EH (cell line): ENCODE measurements at places on chromosomes 13 and 19.

DNA sequence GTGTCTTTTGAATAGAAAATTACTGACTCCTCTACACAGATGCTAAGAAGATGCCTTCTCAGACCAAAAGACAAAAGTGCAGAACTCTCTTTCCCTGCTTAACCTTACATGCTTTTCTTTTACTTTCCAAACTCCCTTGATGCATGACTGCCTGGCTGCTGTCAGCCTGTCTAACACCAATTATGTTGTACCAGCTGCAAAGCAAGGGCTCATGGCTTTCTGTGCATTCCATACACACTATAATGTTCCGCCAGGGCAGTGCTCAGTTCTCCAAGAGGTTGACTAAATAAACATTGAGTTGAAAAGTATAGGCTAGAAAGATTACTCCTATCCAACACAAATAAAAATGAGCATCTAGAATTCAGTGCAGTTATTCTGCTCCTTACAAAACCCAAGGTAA lies 330.4 kb upstream of the NBEA start:
- peak; percentile 6 for DNase-seq

DNA sequence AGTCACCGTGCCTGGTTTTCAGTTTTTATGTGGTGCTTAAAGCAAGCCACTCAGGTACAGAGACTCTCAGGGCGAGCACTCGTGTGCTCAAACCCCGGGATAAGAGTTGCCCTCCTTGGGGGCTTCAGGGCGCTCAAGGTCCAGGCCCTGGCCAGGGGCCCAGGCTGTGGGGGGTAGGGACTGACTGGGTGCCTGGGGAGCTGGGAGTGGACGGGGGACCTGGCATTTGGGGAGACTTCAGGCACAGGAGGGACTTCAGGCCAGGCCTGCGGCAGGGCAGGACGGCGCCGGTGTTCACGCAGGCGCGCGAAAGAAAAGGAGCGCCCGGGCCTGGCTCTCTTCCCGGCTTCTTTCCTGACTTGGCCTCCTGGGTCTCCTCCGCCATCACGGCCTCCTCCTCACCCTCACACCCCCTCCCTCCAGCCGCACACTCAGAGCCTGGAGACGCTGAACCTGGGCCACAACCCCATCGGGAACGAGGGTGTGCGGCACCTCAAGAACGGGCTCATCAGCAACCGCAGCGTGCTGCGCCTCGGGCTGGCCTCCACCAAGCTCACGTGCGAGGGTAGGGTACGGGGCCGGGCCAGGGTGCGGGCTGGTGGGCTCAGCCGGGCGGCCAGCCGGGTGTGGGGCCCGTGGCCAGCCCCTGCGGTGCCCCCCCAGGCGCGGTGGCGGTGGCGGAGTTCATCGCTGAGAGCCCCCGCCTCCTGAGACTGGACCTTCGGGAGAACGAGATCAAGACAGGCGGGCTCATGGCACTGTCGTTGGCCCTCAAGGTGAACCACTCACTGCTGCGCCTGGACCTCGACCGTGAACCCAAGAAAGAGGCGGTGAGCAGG lies 16.1 kb downstream of the NKPD1 start:
- no peak for DNase-seq

GRCh38 chr19:43524922-43525835 lies 1.8 kb downstream of the ETHE1 start:
- DNase-seq: peak; percentile 66

GRCh38 chr13:26465514-26465913 lies 92.0 kb upstream of the WASF3 start:
- DNase-seq: no peak

DNA sequence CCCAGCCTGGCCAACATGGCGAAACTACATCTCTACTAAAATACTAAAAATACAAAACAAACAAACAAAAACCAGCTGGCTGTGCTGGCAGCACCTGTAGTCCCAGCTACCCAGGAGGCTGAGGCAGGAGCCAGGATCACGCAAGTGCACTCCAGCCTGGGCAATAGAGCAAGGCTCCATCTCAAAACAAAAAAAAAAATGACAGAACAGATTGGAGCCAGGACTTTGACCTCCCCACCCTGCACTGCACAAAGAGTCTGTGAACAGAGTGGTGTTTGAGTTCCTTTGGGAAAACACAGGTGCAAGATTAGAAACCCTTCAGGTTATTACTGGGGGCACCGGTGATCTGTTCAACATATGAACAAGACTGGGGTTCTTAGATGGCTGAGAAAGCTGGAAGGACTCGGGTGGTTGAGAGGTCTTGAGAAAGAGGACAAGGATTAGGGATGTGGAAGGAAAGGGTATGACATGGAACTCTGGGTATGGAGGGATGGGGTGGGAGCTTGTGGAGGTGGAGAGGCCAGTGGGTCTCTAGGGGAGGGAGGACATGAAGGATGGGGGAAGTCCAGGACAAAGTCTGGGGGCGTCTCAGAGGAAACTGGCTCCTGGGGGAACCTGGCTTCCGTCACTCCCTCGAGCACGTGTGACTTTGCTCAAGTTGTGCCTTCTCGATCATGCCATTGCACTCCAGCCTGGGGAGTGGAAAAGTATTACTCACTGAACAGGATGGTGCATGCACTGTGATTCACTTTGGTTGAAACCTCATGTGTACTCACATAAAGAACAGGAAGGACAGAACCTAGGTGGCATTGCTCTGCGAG lies 25.9 kb downstream of the RCN3 start:
- DNase-seq: peak; percentile 76

DNA sequence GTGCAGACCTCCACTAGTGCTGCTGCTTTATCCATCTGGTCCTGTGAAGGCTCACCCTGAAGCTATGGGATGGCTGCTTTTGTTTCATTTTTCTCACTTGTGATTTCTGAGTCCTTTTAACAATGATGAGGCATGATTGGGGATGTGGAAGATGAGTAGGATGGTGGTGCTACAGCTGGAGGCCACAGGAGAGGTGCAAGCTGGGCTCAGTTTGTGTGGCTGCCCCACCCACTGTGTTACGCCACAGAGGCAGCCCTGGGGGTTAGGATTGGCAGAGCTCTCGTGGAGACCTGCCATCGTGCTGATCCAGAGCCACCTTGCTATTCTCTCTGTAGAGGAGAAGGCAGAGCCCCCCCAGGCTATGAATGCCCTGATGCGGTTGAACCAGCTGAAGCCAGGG lies 19.6 kb upstream of the QTRT1 start:
- DNase-seq: no peak

GRCh38 chr19:17525141-17525540 lies 13.7 kb downstream of the PGLS start:
- no peak for DNase-seq

GRCh38 chr13:48068952-48069351 lies 26.0 kb downstream of the MED4 start:
- no peak for DNase-seq

DNA sequence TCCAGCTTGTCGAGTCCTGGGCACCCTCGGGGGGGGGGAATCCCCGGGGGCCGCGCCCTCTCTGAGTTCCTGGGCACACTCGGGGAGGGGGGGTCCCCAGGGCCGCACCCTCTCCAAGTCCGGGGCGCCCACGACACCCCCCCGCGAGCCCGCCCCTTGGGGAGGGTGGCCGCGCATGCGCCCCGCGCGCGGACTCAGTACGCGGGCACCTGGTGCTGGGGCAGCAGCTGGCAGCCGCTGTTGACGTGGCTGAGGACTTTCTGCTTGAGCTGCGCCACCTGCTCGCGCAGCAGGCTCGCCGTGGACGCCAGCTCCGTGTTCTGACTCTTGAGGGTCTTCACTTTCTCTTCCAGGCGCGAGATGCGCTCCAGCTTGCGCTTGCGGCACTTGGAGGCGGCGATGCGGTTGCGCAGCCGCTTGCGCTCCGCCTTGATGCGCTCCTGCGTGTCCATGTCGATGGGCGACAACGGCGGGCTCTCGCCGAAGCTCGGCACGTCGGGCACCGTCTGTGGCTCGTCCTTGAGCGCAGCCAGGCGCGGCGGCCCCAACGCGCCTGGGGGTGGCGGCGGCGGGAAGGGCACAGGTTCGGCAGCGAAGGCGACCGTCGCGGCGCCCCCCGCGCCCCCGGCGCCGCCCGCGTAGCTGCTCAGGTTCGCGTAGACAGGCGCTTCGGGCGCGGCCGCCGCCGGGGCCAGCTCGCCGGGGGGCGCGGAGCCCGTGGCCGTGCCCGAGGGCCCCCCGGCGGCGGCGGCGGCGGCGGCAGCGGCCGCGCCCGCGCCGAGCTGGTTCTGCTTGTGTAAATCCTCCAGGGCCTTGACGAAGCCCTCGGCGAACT lies 958 bp downstream of the JUND start:
- DNase-seq: peak; percentile 75

GRCh38 chr19:43687660-43687997 lies 17.7 kb upstream of the PLAUR start:
- no peak for DNase-seq

- DNase-seq: no peak
Observed at GRCh38 chr19:19381007-19381926, 24.2 kb upstream of the GATAD2A start.

DNA sequence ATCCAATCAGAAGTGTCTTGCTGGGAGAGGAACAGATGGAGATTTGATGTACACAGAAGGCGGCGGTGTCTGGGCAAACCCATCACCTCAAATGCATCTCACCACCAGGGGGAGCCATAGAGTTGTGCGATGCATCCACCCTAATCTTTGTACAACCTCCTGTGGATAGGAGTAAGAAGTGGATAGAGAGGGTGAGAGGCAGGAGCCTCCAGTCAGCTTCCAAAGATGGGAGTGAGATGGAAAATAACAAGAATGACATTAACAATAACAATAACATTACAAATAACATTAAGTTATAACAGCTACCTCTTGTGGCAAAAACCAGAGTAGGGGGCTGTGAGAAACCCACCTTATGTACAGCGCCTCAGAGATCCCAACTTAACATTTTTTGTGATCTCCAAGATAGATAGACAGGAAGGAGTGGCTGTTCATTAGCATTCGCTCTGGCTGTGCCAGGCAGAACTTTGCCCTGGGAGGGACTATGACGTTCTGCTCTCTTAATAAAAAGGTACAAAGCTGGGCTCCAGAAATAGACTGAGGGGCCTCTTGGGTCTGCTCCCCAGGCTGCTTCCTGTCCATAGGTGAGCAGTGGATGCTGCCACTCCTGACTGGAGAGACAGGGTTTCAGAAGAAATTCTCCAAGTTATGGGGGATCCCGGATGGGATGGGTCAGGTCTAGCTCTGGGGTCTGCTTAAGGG lies 5.2 kb upstream of the CEACAM18 start:
- DNase-seq: peak; percentile 63

DNA sequence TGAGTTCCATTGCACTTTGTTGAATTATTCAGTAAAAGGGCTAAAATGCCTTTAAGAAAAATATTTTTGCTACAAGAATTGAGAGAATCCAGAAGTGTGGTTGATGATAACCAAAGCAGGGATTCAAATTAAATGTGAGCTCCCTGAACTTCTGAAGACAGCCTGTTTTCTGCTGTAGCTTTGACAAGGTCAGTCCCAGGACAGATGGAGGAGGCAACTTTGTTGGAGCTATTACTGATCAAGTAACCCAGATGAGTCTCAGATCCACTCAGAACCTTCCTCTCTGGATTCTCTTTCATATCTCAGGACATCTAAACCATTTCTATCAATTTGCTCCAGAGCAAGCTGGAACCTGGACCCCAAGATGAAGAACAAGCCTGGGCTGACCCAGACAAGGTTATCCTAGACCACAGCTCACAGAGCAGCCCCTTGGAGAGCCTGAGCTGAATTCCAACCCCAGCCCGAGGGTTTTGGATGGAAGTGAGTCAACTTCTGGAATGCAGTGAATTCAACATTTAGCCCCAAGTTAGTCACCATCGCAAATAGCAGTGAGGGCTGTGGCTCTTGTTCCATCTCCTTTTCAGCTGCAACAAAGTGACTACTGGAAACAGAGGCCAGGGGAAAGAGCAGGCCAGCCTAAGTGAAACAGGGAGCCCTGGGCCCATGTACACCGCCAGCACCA lies 137.8 kb upstream of the TSC22D1 start:
- peak; percentile 99 for DNase-seq

DNA sequence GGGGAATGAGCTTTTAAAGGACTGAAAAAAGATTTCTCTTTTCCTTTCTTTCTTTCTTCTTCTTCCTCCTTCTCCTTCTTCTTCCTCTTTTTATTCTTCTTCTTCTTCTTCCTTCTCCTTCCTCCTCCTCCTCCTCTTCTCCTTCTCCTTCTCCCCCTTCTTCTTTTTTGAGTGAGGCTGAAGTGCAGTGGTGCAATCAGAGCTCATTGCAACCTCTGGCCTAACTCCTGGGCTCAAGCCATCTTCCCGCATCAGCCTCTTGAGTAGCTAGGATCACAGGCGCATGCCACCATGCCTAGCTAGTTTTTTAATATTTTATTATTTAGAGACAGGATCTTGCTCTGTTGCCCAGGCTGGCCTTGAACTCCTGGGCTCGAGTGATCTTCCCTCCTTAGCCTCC lies 120.9 kb upstream of the KL start:
- no peak for DNase-seq

GRCh38 chr13:24341439-24341838 lies 32.1 kb downstream of the C1QTNF9 start:
- peak; percentile 40 for DNase-seq

- DNase-seq: peak; percentile 70
Observed at GRCh38 chr13:39779337-39780265, 124.1 kb downstream of the COG6 start.

DNA sequence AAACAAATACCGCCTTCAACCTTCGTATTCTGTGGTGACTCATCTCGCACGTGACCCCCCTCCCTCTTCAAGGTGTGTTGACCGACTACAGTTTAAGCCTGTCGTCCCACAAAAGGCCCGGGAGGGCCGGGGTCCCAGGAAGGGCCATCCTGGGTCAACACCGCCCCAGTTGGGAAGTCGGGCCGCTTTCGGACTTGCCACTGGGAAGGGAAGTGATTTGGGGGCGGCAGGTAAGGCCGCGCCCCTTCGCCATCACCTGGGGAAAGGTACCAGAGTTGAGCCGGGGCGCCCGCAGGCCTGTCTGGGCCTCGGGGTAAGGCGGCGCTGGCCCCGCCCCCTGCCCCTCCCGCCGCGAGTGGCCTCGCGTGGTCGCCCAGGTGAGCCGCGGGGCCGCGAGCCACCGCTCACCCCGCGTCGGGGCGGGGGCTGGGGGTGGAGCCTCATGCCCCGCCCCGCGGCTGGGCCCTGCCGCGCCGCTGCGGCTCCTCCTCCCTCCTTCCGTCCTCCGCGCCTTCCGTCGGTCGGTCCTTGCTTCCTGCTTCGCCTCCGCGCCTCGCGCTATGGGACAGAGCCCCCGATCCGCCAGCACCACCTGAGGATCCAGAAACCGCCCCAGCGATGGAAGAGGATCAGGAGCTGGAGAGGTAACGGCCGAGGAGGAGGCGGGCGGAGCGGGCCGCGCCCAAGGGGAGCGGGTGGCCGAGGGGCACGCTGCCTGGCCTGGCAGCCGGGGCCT lies at the start of gene POLR1D:
POLR1D (plus strand) TSS at position 527 of the 736 bp plus-strand sequence; CDS start at position 619, 92 bp downstream.
- peak; percentile 77 for DNase-seq
